ENCODE measurements at places on chromosomes 6 and 20. TPM values are rescaled to one million over a fixed set of nuclear protein-coding genes. Genes with fewer than 3 reads are reported as not detected.

The RAMACL gene
- total RNA-seq: 0.30 TPM

The SMPDL3A gene
- 2.8 TPM for total RNA-seq

The MTFR2 gene
- total RNA-seq: 8.5 TPM

The SSR1 gene
- 91.6 TPM for total RNA-seq

The KCNB1 gene
- 1.5 TPM for total RNA-seq

The FKBP5 gene
- total RNA-seq: 27.2 TPM

The PHACTR2 gene
- total RNA-seq: 72.6 TPM

The PPIL6 gene
- 0.61 TPM for total RNA-seq

The ADGRF5 gene
- 0.11 TPM for total RNA-seq

GRCh38 chr20:21554985-21555384 lies 41.1 kb upstream of the NKX2-2 start:
- H3K27me3 ChIP-seq: no peaks in the 10 kb centered on the region
- no peak overlapping the region for H3K4me3 ChIP-seq
- H3K27ac ChIP-seq: no peak overlapping the region
- peaks cover 18% of the 10 kb centered on the region for H3K4me1 ChIP-seq

- no peaks in the 10 kb centered on the region for H3K36me3 ChIP-seq
- H3K4me3 ChIP-seq: no peak overlapping the region
- H3K4me1 ChIP-seq: peaks cover 25% of the 10 kb centered on the region
- peak; percentile 72 for DNase-seq
- no peaks in the 10 kb centered on the region for H3K27me3 ChIP-seq
Observed at GRCh38 chr20:17431621-17432364, 99.4 kb downstream of the BFSP1 start.

GRCh38 chr6:50722829-50723554 lies 9.7 kb downstream of the TFAP2D start:
- H3K4me3 ChIP-seq: no peak overlapping the region
- peaks cover 43% of the 10 kb centered on the region for H3K4me1 ChIP-seq
- H3K27ac ChIP-seq: no peak overlapping the region
- DNase-seq: no peak
- peaks cover 100% of the 10 kb centered on the region for H3K27me3 ChIP-seq
- H3K36me3 ChIP-seq: no peaks in the 10 kb centered on the region

DNA sequence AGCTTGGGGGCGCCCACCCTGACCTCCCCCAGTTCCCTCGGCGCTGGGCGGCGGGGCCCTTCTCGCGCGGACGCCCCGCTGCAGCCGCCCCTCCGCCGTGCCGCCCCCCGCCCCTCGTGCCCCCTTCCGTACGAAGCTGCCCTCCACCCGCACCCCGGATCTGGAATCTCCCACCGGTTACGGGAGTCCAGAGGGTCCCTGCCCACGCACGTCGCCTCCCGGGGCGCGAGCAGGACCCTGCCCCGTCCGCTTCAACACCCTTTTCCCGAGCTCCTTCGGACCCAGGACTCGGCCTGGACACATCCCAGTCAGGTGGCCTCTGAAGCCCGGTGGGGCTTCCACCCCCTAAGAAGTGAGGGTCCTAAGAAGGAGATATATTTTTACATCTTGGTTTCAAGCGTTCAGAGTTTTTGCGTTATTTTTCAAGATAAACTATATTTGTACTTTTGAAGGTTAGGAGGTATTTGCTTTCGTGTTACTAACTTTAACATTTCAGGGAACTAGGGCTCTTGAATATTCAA lies 506 bp downstream of the ARFGAP1 start:
- H3K36me3 ChIP-seq: peaks cover 14% of the 10 kb centered on the region
- DNase-seq: no peak
- H3K27ac ChIP-seq: peak overlapping the region; percentile 94
- no peaks in the 10 kb centered on the region for H3K27me3 ChIP-seq
- H3K4me1 ChIP-seq: peaks cover 16% of the 10 kb centered on the region

GRCh38 chr6:131065824-131066171 lies 2.8 kb upstream of the EPB41L2 start:
- H3K27ac ChIP-seq: no peak overlapping the region
- no peak overlapping the region for H3K4me3 ChIP-seq
- no peaks in the 10 kb centered on the region for H3K36me3 ChIP-seq
- DNase-seq: no peak
- peaks cover 23% of the 10 kb centered on the region for H3K4me1 ChIP-seq

- no peak overlapping the region for H3K27ac ChIP-seq
- H3K27me3 ChIP-seq: no peaks in the 10 kb centered on the region
- DNase-seq: no peak
- peaks cover 10% of the 10 kb centered on the region for H3K4me1 ChIP-seq
Observed at GRCh38 chr6:119313937-119314884, 35.4 kb downstream of the MAN1A1 start.

DNA sequence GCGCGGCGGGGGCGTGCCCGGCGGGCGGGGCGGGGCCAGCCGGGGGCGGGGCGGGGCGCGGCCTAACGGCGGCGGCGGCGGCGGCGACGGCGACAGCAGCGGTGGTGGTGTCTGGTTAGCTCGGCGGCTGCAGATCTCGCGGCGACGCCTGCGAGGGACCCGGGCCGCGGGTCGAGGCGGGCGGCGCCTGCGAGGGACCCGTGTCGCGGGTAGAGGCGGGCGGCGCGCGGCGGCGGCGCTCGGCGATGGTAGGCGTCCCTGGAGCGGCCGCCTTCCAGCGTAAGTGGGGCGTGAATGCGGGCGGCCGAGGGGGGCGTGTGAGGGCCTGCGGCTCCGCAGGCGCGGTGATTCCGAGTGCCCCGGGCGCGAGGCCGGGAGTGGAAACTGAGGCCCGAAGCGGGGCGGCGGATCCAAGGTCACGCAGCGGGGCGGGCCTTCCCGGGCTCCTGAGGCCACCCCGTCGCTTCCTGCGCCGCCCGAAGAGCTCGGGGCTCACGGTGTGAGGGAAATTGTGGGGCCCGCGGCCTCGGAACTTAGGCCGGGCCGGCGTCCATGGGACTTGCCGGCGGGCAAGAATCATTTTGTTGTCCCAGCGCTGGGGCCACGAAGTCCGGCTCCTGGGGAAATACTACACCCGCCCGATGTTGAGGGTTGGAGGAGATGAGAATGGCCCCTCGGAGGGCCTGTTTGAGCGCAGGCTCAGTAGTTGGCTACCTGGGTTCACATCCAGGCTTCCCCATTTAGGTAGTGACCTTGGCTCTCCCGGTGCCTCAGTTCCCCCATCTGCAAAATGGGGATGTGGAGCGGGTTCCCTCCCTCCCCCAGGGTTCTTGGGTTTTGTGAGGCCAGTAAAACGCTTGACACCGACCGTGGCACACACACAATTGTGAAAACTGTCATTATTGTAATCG lies at the start of gene CBFA2T2:
CBFA2T2 (plus strand) TSS at position 74 of the 911 bp plus-strand sequence; CDS start at position 246, 172 bp downstream.
- DNase-seq: no peak
- 0 out of 2 replicates have a peak, but pooled peaks cover 2% of the 10 kb centered on the region for H3K36me3 ChIP-seq
- peaks cover 9% of the 10 kb centered on the region for H3K4me1 ChIP-seq

GRCh38 chr6:63742060-63742459 lies 106.5 kb downstream of the PHF3 start:
- H3K27me3 ChIP-seq: peaks cover 4% of the 10 kb centered on the region
- H3K4me1 ChIP-seq: no peaks in the 10 kb centered on the region
- H3K4me3 ChIP-seq: no peak overlapping the region
- H3K27ac ChIP-seq: no peak overlapping the region

GRCh38 chr6:146670161-146670560 lies 71.4 kb downstream of the ADGB start:
- no peaks in the 10 kb centered on the region for H3K27me3 ChIP-seq
- no peak overlapping the region for H3K27ac ChIP-seq

DNA sequence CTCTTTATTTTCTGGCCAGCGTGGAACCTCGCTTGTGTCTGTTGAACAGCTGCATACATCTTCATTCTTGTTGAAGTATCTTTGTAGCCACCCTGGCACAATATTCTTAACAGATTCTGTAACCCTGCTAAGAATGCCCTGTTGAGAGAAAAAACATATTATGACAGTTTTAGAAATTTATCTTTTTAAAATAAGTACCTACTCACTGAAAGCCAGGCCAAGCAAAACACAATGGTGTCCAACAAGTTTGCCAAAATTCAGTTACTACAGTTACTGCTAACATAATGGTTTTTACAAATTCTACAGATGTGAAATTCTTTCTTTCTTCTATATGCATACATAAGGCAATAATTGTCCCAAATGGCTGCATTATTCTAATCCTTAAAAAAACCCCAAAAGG lies 18.2 kb downstream of the NUP153 start:
- H3K4me3 ChIP-seq: no peak overlapping the region
- peaks cover 26% of the 10 kb centered on the region for H3K4me1 ChIP-seq
- H3K36me3 ChIP-seq: peaks cover 30% of the 10 kb centered on the region
- no peak overlapping the region for H3K27ac ChIP-seq
- no peaks in the 10 kb centered on the region for H3K27me3 ChIP-seq

DNA sequence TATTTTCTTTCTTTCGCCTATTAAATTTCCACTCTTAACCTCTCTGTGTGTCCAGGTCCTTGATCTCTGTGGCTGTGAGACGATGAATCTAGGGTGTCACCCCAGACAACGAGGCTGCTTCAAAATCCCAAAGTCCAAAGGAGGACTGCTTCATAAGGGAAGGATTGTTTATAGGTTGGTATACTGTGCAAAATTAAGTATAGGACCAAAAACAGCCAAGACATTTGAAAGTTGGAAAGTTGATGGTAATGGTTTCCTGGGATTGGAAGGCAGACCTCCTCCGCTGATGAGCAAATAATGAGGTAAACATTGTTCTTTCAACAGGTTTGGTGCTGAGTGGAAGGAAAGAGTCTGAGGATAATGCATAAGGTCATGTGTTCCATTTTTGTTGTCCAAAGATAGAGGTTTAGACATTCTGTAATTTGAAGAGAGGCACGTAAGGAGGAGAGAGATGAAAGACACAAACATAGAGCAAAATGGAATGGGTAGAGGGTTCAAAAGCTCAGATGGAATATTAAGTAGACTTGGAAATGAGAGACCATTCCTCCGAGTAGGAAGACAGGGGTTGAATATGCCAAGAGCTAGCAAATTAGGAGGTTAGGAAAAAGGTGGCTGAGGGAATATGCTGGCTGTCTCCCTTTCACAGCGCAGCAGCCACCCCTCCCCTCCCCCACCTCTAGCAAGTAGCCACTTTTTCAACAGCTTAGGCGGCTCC lies 24.8 kb downstream of the ZNF311 start:
- peak overlapping the region; percentile 81 for H3K27ac ChIP-seq
- H3K4me1 ChIP-seq: peaks cover 49% of the 10 kb centered on the region
- peak overlapping the region; percentile 92 for H3K4me3 ChIP-seq

DNA sequence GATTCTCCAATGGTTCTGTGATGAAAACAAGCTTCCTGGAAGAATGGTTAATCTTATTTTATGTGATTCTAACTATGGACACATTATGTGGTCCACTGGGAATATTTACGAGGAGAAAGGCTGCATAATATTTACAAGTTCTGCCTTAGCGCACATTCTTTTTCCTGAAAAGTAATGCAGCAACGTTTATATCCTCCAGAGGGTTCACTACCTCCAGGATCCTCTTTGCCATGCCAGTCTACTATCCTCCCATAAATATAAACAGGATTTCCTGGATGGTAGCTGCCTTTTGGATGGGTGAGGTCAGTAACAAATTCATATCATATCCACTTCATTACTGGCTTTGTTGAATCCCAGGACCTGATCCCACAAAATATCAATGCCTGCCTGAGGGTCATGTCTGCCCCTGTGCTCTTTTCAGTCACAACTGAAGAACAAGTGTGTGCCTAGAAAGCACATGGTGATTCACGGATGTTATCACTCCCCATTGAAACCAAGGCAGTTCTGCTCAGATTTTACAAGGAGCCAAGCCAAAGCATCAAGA lies 30.4 kb downstream of the ADGRF5 start:
- H3K27me3 ChIP-seq: no peaks in the 10 kb centered on the region
- no peak overlapping the region for H3K27ac ChIP-seq
- DNase-seq: no peak
- no peaks in the 10 kb centered on the region for H3K36me3 ChIP-seq

DNA sequence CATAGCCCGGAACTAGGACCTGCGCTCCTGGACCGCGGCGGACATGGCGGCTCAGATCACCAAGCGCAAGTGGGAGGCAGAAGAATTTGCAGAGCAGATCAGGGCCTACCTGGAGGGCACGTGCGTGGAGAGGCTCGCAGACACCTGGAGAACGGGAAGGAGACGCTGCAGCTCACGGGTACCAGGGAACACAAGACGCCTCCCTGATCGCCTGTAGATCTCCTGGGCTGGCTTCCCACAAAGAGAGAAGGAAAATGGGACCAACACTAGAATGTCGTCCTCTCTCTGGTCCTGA lies 15.1 kb upstream of the HLA-A start:
- H3K4me1 ChIP-seq: peaks cover 16% of the 10 kb centered on the region
- H3K36me3 ChIP-seq: no peaks in the 10 kb centered on the region
- peak overlapping the region; percentile 76 for H3K4me3 ChIP-seq
- H3K27ac ChIP-seq: peak overlapping the region; percentile 85
- H3K27me3 ChIP-seq: peaks cover 68% of the 10 kb centered on the region

- no peak overlapping the region for H3K4me3 ChIP-seq
- no peaks in the 10 kb centered on the region for H3K4me1 ChIP-seq
- H3K27ac ChIP-seq: no peak overlapping the region
Observed at GRCh38 chr6:85997206-85997605, 354.5 kb upstream of the SYNCRIP start.

DNA sequence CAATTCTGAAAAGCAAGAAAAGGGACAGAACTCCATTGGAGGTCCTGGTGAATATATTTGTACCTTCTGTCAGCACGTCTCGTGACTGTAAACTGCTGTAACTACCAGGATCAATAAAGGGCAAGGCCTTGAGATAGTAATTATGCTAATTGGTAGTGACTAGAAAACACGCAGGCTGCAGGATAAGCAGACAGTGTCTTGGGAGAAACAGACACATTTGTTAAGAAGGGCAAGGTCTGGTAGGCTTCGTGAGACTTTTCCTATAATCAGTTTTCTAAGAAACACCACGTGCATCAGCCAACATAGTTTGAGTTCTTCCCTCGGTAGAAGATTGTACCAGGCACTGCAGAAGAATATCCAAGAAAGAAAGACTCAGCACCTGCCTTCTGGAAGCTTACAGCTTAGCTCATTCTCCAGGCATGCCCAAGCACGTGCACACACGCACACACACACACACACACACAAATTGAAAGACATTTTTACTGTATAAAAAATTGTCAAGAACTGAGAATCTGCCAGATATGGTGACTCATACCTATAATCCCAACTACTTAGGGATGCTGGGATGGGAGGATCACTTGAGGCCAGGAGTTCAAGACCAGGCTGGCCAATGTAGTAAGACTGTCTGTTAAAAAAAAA lies 167.0 kb upstream of the SASH1 start:
- no peak overlapping the region for H3K4me3 ChIP-seq
- peaks cover 16% of the 10 kb centered on the region for H3K4me1 ChIP-seq
- H3K27me3 ChIP-seq: no peaks in the 10 kb centered on the region
- no peak overlapping the region for H3K27ac ChIP-seq
- no peak for DNase-seq
- peaks cover 8% of the 10 kb centered on the region for H3K36me3 ChIP-seq

DNA sequence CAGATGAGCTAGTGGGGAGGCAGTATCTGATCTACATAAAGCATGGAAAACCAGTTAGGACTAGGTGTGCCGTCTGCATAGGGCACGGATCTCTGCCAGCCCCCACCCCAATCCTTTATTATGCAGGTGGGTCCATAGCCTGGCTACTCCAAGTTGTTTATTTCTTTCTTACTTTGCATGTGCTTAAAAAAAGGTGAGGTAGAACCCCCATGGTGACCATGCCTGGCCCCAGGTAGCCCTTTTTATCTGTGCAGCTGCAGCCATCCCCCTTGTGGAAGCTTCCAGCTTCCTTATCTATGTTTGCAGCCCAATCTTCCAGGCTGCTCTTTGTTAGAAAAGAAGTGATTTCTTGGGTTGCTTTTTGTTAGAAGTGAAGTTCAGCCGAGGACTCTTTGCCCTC lies 9.0 kb upstream of the TREM2 start:
- DNase-seq: peak; percentile 36
- H3K4me1 ChIP-seq: peaks cover 16% of the 10 kb centered on the region
- H3K4me3 ChIP-seq: no peak overlapping the region
- H3K27me3 ChIP-seq: no peaks in the 10 kb centered on the region
- H3K27ac ChIP-seq: peak overlapping the region; percentile 97
- H3K36me3 ChIP-seq: no peaks in the 10 kb centered on the region

GRCh38 chr6:11392778-11393507 lies 144.6 kb upstream of the TMEM170B start:
- no peaks in the 10 kb centered on the region for H3K4me1 ChIP-seq
- no peaks in the 10 kb centered on the region for H3K27me3 ChIP-seq
- DNase-seq: no peak
- no peak overlapping the region for H3K4me3 ChIP-seq
- H3K27ac ChIP-seq: no peak overlapping the region

Data from WTC11 (cell line).